ENCODE measurements at places on chromosomes 7 and 10.
A peak's percentile ranks its signal among the peaks of the same experiment; 100 is the strongest.

DNA sequence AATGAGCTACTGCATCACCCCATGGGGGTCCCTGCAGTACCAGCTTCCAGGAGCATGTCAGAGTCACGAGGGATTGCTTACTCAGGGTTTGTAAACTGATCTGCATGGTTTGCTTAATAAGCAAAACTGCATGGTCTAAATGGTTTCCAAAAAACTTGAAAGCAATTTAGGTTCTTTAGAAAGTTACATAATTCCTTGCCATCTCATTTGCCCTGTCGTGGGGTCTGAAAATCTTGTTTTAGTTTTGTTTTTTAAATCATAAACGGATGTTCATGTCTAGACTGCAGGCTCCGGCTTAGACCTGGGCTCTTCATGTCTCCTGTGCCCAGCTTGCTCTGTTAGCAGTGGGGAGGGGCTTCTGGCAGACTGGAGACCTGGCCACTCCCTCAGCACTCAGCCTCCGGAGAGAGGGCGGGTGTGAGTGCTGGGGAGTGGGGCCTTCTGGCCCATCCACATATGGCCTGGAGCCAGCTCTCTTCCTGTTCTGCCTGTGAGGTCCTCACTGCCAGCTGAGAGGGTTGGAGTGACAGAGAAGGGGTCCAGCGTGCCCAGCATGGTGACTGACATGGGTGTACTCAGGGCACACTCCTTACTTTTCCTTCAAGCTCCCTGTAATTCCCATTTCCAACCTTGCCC, 17.5 kb downstream of the PRF1 start:
- DNase-seq = peak; percentile 47

DNA sequence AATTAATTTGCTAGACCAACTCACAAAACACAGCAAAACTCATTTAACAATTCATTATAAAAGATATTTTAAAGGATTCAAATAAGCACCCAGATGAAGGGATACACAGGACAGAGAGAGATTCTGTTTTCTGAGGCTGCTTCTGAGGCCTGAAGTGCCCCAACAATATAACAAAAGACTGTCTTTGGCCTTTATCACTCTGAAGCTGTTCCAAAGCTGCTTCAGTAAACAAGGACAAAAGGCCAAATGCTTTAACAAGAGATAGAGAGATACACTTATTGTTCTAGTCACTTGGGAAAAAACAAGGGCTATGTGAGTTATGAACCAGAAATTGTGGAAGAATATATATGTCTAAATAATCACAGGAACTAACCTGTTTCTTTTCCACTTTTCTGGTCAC, 223.7 kb downstream of the CXCL12 start:
- no peak for DNase-seq

GRCh38 chr7:159007364-159007995, 137.2 kb downstream of the VIPR2 start:
- DNase-seq = no peak

GRCh38 chr10:11043039-11043438, 25.4 kb downstream of the CELF2 start:
- DNase-seq = no peak

- DNase-seq = no peak
These were observed 2.6 kb upstream of the TMEM130 start for GRCh38 chr7:98872328-98872924.

- DNase-seq = no peak
These were observed 228.4 kb upstream of the INHBA start for GRCh38 chr7:41931263-41931646.

DNA sequence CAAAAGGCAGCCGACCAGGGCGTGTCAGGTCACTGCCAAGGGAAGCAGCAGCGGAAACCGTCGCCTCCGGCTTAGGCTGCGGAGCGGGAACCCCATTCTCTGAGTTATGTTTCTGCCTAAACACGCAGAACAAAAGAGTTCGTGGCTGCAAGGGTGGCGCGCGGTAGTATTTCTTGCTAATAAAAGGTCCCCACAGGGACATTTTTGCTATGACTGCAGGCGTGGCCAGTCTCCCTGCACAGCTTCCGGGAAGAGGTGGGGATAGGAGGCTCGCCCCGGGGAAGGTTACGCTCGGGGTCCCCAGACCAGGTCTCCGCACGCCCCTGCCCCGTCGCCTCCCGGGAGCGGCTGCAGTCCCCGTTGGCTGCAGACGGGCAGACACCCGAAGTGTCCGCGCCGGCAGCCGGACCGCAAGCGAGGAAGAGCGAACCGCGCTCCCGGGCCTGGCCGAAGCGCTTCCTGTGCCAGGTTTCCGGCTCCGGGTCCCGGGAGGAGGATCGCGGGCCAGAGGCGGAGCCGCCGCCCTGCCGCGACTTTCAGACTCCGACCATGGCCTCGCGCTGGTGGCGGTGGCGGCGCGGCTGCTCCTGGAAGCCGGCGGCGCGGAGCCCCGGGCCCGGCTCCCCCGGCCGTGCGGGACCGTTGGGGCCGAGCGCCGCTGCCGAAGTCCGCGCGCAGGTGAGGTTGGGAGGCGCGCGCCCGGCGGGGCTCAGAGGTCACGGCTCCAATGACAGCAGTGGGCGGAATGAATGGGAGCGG, at the start of gene PDSS1:
TSS of gene PDSS1 (plus strand) at position 539 of the 759 bp plus-strand sequence. CDS start at position 550, 11 bp downstream.
- DNase-seq = peak; percentile 45

DNA sequence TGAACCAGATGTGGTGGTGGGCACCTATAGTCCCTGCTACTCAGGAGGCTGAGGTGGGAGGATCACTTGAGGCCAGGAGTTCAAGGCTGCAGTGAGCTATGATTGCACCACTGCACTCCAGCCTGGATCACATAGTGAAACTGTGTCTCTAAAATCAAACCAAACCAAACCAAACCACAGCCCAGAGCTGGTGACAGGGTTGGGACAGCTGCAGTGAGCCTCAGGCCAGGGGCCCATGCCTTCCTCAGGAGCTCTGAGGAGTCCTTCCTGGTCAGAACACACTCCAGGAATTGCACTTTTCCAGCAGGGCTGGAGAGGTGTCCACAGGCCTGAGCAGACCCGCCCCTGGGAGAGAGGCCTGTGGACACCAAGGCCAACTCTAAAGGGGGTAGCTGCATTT, 32.5 kb upstream of the OCM2 start:
- DNase-seq = no peak

GRCh38 chr10:83806717-83807116, 332.6 kb upstream of the GHITM start:
- DNase-seq = no peak

GRCh38 chr7:150412518-150413488, 33.7 kb downstream of the ZNF775 start:
- DNase-seq = no peak

DNA sequence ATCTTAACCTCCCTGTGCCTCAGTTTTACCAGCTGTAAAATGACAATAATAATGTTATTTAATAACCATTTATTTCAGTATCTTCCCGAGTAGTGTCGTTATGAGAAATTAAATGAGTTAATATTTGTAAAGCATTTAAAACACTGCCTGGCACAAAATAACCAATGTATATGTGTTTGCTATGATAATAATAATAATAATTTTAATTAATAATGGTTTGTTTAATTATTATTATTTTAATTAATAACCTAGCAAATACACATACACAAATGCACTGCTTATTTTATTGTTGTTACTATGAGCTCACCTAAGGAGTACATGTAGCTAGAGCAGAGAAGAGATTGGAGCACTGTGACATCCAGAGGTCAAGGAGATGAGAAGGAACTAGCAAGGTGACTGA, 18.2 kb upstream of the GPNMB start:
- no peak for DNase-seq

GRCh38 chr10:75861582-75861981, 430.2 kb downstream of the LRMDA start:
- DNase-seq = no peak

- no peak for DNase-seq
These were observed 89.6 kb downstream of the CACNB2 start for GRCh38 chr10:18229826-18230225.

GRCh38 chr10:94092848-94093247, 99.1 kb downstream of the PLCE1 start:
- no peak for DNase-seq

DNA sequence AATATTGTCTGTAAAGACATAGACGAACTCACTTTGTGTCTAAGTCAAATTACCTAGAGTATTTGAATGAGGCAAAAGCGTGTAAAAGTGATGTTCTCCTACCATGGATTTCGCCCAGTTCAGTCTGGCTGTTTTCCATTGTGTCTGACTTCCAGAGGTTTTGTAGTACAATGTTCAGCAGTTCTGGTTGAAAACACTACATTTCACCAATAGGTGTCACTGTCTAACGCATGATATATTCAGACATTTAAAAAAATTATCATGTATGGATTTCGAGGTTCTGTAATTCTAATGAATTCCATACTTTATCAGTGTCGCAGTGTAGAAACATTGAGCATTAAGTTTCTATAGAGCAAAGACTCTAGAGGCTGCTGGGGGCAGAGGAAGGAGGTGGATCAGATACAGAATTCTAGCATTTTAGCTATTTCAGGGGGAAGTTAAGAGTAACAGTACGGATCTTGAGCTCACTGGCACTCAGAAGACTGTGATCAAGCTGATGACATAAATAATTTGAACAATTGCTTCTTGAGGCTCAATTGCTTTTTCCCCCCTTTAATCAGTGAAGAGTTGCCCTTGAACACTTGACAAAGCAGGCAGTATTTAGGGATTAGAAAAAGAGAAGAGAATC, 196.9 kb upstream of the RHOBTB1 start:
- DNase-seq = peak; percentile 69

GRCh38 chr7:146115548-146115850, 1.1 kb upstream of the CNTNAP2 start:
- no peak for DNase-seq

Measured in right renal pelvis (tissue), 4 donors.